ENCODE measurements at places on chromosomes 16 and 17. TPM values are rescaled to one million over a fixed set of nuclear protein-coding genes. Genes with fewer than 3 reads are reported as not detected.

The GJD3 gene
- 1.7 TPM for total RNA-seq

The CACNG4 gene
- total RNA-seq: not detected

The TNK1 gene
- total RNA-seq: 4.4 TPM

The CFAP52 gene
- not detected for total RNA-seq

The TLCD3B gene
- total RNA-seq: not detected

The ZMYND15 gene
- 0.50 TPM for total RNA-seq

The DNAH3 gene
- 0.67 TPM for total RNA-seq

DNA sequence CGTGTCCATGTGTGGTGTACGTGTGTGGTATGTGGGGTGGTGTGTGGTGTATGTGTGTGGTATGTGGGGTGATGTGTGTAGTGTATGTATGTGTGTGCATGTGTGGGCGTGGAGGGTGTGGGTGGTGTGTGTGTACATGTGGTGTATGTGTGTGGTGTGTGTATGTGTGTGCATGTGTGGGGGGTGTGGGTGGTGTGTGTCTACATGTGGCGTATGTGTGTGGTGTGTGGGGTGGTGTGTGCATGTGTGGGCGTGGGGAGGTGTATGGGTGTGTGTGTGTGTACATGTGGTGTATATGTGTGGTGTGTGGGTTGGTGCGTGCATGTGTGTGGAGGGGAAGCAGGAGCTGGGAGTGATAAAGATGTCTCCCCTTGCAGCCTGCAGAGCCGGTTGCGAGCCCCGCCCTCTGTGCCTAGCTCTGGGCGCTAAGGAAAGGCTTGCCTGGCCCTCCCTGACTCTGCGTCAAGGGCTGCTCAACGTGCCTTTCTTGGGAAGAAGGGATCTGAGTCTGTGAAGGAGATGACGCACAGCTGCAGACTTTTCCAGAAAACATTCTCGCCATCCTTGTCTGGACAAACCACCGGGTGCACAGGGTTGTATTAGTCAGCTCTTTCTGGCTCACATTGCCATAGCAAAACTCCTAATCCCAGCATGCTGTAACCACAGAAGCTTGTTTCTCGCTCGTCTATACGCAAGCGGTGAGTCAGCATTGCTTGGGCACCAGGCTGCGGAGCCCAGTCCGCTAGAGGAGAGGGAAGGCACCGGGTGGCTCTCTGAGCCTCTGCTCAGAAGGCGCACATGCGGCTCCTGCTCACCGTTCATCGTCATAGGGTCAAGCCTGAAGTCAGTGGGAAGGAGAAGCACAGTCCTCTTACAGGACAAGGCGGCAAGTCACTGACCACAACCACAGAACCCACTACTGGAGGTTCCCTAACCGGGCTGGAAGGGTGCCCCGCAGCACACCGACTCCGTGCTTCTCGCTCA lies 2.0 kb upstream of the CD300H start:
- H3K4me3 ChIP-seq: no peak overlapping the region
- no peaks in the 10 kb centered on the region for H3K36me3 ChIP-seq
- no peak for DNase-seq
- peak overlapping the region; percentile 77 for H3K27ac ChIP-seq
- no peaks in the 10 kb centered on the region for H3K4me1 ChIP-seq
- H3K27me3 ChIP-seq: peaks cover 11% of the 10 kb centered on the region

GRCh38 chr17:47816947-47817346 lies 4.6 kb downstream of the OSBPL7 start:
- no peak overlapping the region for H3K4me3 ChIP-seq
- no peaks in the 10 kb centered on the region for H3K36me3 ChIP-seq
- DNase-seq: no peak
- H3K4me1 ChIP-seq: peaks cover 16% of the 10 kb centered on the region

DNA sequence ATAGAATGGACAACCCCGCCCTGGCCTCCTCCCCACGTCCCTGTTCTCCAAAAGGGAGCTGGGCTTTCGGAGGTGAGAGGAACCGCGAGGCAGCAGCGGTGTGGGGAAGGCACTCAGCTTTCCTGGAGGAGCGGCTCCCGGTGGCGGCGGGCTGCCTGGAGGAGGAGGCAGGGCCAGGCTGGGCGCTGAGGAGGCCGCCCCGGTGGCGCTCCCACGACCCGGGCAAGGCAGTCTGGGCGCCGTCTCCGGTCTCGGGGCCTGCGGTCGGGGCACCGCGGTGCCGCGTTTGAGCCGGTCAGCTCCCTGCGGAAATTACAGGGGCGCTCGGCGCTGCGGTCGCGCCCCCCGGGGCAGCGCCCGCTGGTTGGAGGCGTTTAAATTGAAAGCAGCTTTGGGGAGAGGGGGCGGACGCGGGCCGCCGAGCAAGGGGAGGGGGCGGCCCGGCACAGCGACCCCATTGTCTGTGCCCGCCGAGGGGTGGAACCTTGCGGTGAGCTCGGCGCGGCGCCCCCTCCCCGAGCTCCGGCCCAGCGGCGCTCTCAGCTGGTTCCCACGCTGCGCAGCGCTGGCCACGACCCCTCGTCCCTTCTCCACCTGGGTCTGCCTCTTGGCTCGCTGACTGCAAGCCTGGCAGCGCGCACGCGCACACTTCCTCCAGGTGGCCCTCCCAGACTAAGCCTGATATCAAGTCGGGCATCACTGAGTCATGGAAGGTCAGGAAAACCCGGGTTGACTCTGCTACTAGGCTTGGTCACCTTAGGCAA lies 58.7 kb upstream of the DLX4 start:
- H3K27ac ChIP-seq: no peak overlapping the region
- H3K36me3 ChIP-seq: no peaks in the 10 kb centered on the region
- no peak overlapping the region for H3K4me3 ChIP-seq
- H3K27me3 ChIP-seq: peaks cover 17% of the 10 kb centered on the region

DNA sequence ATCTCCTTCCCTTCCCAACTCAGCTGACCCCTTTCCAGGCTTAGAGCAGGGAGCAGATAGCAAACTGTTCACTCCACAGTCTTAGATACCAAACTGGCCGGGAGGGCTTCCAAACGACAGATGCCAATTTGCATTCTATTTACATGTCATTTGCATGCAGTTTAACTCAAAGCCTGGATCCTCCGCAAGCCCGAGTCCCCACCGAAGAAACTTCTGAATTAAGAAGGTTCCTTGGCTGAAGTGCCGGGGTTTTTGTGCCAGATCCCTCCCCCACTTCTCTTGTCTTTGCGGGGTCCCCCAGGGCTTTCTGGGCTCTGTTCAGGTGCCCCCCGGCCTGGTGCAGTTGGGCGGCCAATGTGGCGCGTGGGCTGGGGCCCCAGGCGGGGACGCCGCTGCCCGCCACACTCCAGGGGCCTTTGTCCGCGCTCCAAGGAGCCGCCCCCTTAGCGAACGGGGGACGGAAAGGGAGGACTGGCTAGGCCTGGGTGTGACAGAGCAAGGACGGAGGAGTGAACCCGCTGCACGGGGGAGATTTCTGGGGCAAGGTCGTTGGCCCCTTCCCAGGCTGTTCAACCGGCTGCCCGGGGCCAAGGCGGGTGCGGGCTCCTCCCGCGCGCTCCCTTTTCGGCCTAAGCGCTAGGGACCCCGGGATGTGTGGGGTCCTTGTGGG lies 1.2 kb downstream of the GPRC5B start:
- H3K4me3 ChIP-seq: peak overlapping the region; percentile 89
- peaks cover 37% of the 10 kb centered on the region for H3K4me1 ChIP-seq
- DNase-seq: peak; percentile 67
- H3K27ac ChIP-seq: peak overlapping the region; percentile 82
- peaks cover 32% of the 10 kb centered on the region for H3K36me3 ChIP-seq

GRCh38 chr16:65739518-65739917 lies 617.7 kb upstream of the CDH11 start:
- DNase-seq: no peak
- no peak overlapping the region for H3K4me3 ChIP-seq
- H3K27ac ChIP-seq: no peak overlapping the region
- H3K4me1 ChIP-seq: peaks cover 8% of the 10 kb centered on the region
- no peaks in the 10 kb centered on the region for H3K27me3 ChIP-seq

GRCh38 chr17:57285701-57286100 lies 29.4 kb downstream of the MSI2 start:
- no peak overlapping the region for H3K27ac ChIP-seq
- H3K36me3 ChIP-seq: no peaks in the 10 kb centered on the region
- H3K4me3 ChIP-seq: no peak overlapping the region
- peaks cover 43% of the 10 kb centered on the region for H3K4me1 ChIP-seq
- no peaks in the 10 kb centered on the region for H3K27me3 ChIP-seq
- DNase-seq: no peak

- peak; percentile 55 for DNase-seq
- H3K27ac ChIP-seq: peak overlapping the region; percentile 87
- peaks cover 2% of the 10 kb centered on the region for H3K36me3 ChIP-seq
- no peaks in the 10 kb centered on the region for H3K27me3 ChIP-seq
Measured at GRCh38 chr17:42287305-42287976, 857 bp upstream of the STAT5A start.

DNA sequence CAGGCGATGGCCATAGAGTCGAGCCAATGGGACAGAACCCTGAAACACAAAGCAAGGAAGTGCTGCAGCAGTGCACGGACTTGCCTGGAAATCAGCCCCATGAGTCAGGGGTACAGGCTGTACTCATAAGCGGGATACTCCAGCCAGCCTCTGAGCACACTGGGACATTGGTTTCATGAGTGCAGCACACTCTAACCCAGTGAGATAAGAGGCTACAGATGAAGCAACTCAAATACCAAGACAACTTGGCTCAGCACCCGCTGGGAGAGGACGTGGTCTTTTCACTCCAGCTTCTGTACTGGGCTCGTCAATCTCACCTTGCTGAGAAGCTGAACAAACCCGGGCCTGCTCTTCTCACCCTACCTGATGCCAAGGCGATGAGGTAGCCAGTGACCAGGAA lies 98.2 kb downstream of the AXIN2 start:
- DNase-seq: peak; percentile 50
- H3K27ac ChIP-seq: peak overlapping the region; percentile 75
- H3K36me3 ChIP-seq: no peaks in the 10 kb centered on the region
- no peak overlapping the region for H3K4me3 ChIP-seq

DNA sequence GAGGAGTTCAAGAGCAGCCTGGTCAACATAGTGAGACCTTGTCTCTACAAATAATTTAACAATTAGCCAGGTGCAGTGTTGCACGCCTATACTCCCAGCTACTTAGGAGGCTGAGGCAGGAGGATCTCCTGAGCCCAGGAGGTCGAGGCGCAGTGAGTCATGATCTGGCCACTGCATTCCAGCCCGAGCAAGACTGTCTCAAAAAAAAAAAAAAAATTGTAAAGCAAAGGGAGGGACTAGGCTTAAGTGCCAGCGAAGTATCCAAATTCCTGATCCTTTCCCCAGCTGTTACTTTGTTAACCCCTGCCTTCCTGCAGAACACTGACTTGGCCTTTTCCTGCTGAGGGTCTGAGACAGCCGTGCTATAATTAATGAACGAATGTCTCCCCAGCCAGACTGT lies 2.7 kb downstream of the GDPD3 start:
- no peaks in the 10 kb centered on the region for H3K36me3 ChIP-seq
- peaks cover 5% of the 10 kb centered on the region for H3K4me1 ChIP-seq
- H3K27ac ChIP-seq: no peak overlapping the region
- H3K27me3 ChIP-seq: no peaks in the 10 kb centered on the region
- DNase-seq: no peak

- H3K4me3 ChIP-seq: no peak overlapping the region
- H3K36me3 ChIP-seq: no peaks in the 10 kb centered on the region
- no peak for DNase-seq
- no peaks in the 10 kb centered on the region for H3K4me1 ChIP-seq
- H3K27ac ChIP-seq: no peak overlapping the region
- H3K27me3 ChIP-seq: no peaks in the 10 kb centered on the region
Measured at GRCh38 chr17:48462946-48463345, 32.9 kb upstream of the SKAP1 start.

GRCh38 chr16:53565296-53565863 lies 62.4 kb upstream of the AKTIP start:
- no peak overlapping the region for H3K4me3 ChIP-seq
- H3K4me1 ChIP-seq: no peaks in the 10 kb centered on the region
- no peaks in the 10 kb centered on the region for H3K36me3 ChIP-seq
- DNase-seq: no peak

DNA sequence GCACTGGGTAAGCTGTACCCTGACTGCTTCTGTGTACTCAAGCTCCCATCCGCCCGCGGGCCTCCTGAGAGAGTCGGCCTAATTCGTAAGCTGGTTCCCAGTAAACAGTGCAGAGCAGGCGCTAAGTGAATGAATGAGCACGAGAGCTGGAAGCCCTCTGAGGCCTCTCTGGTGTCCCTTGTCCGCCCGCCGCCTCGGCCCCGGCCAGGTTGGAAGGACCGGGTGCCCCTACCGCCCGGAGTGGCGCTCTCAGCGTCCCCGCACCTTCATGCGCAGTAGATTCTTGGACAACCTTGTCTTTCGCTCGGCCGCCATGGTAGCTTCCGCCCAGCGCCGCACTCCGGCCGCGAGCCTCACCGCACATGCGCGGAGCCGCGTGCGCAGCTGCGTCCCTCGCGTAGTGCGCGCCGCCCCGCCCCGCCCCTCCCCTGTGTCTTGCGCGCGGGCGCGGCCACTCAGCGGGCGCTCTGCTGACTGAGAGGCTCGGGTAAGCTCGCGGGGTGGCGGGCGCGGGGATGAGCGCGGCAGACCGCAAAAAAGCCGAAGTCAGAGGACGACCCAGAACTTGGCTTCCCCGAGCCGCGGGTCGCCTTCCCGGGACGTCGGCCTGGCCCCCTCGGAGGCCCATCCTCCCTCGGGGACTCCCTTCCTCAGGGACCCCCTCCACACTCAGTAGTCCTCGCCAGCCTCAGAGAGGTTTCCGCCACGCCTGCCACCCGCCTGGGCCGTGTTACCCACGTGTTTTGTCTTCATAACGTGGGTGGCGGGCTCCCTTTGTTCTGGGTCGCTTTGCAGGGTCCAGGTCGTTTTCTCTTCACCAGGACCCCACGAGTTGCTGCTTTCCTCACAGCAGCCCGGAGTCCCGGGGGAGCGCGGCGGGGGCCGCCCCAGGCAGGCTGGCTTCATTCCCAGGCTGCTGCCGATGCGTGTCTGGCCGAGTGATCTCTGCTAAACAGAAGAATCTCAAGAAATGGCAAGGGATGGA lies at the start of gene MPHOSPH6:
TSS of gene MPHOSPH6 (minus strand) at position 364 of the 985 bp plus-strand sequence. CDS start at position 315, 49 bp downstream.
- peak; percentile 89 for DNase-seq
- peaks cover 28% of the 10 kb centered on the region for H3K27me3 ChIP-seq
- peak within 1 kb of the TSS; percentile 76 for H3K27ac ChIP-seq
- H3K4me3 ChIP-seq: peak within 1 kb of the TSS; percentile 77

GRCh38 chr17:7480089-7480384 lies 606 bp upstream of the ZBTB4 start:
- no peaks in the 10 kb centered on the region for H3K36me3 ChIP-seq
- H3K4me3 ChIP-seq: peak overlapping the region; percentile 98
- no peak for DNase-seq
- no peaks in the 10 kb centered on the region for H3K27me3 ChIP-seq
- H3K27ac ChIP-seq: peak overlapping the region; percentile 100
- peaks cover 44% of the 10 kb centered on the region for H3K4me1 ChIP-seq

DNA sequence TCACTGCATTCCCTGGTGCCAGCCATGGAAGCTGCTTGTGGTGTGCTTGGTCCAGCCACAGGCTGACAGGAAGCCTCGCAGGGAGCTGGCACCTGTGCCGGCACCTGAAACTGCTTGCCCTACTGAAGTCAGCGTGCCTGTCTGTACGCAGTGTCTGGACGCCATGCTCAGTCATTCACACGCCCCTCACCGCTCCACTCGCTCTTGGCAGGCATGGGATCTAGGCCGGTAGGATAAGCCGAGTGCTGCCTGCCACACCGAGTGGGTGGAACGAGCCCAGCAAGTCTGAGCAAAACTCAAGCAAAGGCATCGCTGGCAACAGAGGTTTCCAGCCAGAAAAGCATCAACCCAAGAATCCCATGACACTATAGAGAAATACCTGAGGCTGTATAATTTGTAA lies 350.6 kb downstream of the CDH11 start:
- no peak overlapping the region for H3K4me3 ChIP-seq
- H3K36me3 ChIP-seq: no peaks in the 10 kb centered on the region
- H3K27ac ChIP-seq: no peak overlapping the region

GRCh38 chr17:7850701-7851437 lies 4.0 kb upstream of the TMEM88 start:
- no peak overlapping the region for H3K4me3 ChIP-seq
- no peak for DNase-seq
- peaks cover under 1% of the 10 kb centered on the region for H3K4me1 ChIP-seq
- H3K27ac ChIP-seq: no peak overlapping the region
- H3K36me3 ChIP-seq: peaks cover 58% of the 10 kb centered on the region
